GDM1 (cell line): ENCODE measurements at places on chromosomes 11 and 22.

DNA sequence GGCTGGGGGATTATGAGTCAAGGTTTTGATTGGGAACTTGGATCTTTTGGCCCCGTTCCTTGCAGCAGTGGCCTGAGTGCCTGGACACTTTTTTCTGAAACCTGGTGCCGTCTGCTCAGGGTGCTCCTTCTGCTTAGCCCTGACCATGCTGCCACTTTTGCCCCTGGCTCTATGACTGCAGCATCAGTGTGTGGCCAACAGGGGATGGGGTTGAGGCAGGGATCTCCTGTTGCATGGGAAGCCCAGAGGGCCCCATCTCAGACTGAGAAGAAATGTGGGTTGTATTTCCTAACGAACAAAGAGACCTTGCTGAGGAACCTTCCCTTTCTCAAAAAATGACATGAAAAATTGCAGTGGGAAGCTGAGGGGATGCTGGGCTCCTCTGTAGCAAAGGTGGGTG, 18.7 kb downstream of the POU2F3 start:
- no peak for DNase-seq

DNA sequence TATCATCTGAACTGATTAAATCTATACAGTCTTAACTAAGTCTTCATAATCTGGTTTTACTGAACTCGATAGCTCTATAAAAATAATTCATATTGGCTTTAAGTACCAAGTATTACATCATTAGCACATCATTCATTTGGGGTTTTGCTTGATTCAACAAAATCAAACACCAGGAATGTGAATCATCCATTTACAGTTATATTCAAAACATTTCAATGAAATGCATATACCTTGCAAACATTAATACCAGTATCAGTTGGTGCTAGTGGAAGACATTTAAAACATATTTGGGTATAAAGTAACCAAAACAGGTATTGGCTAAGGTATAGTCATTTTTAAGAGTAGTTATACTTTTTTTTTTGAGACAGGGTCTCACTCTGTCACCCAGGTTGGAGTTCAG, 12.2 kb upstream of the CCDC89 start:
- no peak for DNase-seq

GRCh38 chr11:24575392-24575791, 78.5 kb downstream of the LUZP2 start:
- DNase-seq, result no peak

GRCh38 chr11:122068141-122068540, 47.9 kb downstream of the BLID start:
- DNase-seq, result no peak

DNA sequence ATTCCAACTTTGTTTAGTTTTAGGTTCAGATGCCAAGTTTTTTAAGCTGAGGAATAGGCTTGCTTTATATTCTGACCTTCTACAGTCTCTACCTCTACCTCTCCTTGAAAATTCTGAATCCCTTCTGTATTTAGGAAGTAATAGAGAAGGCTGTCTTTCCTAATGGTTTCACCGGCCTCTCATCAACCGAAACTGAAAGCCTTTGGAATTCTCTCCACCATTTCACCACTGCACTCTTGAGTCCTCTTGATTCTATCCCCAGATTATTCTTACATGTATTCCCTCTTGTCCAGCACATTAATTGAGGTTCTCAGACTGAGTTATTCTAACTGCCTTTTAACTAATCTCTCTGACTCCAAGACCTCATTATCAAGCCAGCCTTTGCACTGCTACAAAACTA, 67.7 kb upstream of the PICALM start:
- DNase-seq, result no peak

GRCh38 chr11:76824980-76825725, 35.6 kb upstream of the ACER3 start:
- no peak for DNase-seq

GRCh38 chr11:26478710-26479109, 93.4 kb downstream of the MUC15 start:
- DNase-seq, result no peak

DNA sequence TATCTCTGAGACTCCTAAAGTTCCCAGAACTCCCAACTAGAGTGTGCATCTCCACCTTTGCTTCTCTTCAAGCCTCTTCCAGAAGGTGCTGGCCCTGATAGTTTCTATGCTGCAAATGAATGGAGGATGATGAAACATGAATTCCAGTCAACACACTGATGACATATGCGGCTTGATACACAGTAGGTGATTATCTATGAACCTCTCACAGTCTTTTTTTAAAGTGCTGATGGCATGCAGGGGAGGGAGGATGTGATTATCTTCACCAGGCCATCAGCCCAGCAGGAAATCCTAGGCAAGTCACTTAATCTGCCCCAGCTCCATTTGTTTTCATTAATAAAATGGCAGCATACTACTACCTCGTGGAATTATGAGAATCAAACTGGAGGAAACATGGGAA, 548.5 kb downstream of the SOX6 start:
- no peak for DNase-seq

- no peak for DNase-seq
Measured at GRCh38 chr11:102116453-102117205, 6.4 kb downstream of the YAP1 start.

GRCh38 chr11:11717064-11717725, 95.4 kb upstream of the GALNT18 start:
- no peak for DNase-seq

DNA sequence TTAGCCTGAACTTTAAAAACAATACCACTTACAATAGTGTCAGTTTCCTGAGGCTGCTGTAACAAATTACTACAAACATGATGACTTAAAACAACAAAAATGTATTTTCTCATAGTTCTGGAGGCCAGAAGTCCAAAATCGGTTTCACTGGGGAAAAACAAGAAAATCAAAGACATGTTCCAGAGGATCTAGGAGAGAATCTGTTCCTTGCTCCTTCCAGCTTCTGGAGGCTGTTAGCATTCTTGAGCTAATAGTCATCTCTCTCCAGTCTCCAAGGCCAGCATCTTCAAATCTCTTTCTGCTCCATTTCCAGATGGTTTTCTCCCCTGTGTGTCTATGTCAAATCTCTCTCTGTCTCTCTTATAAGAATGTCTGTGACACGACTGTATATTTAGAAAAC, 67.6 kb upstream of the TEAD1 start:
- DNase-seq, result no peak

DNA sequence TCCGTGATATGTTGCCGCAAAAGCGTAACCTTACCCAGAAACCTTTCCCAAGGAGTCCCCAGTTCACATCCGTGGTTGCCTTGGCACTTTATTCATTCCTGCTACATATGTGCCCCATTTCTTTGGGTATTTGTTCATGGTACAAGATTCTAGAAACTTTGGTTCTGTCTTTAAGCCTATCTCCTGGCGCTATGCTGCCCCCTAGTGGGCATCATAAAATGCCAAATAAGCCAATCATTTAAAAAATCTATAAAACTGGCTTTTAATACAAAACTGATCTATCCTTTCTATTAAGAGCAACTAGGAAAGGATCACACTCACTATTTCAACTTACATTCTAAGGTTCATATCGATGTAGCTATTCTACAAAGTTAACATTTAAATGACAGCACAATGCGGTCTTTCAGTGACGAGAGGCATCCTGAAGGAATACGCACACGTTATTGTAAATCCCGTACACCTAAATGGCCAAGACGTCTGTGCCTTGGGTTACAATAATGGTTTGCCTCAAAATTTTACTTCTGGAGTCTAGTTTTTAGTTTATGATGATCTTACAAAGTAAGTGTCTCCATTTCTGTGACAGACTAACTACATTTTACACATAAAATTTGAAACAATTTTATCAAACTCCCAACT, 16.2 kb downstream of the PIWIL3 start:
- peak; percentile 9 for DNase-seq

DNA sequence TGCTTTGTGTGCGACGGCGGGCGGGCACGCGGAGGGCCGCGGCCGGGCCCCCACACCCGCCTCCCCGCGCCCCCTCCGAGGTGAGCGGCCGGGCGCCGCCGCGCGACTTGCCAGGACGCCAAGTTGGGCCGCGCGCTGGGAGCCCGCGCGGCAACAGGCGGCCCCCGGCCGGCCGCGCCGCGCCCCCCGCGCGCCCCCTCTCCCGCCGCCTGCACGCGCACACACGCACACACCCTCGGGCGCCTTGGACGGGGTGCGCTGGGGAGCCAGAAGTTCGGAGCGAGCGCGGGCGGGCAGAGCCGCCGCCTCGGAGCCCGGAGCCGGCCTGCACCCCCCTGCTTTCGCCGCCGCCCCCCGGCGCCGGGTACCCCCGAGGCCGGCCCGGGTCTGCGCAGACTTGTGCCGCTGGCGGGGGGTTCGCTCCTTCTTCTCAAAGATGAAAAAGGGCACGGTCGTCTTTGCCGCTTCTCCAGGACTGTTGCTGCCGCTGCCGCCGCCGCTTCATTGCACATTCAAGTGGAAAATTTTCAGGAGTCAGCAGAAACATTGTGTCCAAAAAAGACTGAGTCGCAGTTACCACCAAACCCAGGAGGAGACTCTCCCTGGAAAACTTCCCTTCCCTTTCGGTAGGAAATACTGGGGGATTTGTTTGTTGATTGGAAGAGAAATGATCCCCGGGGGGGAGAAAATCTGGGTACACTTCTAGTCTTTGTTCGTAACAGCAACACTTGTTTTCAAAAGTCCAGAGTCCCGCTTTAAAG, 895 bp downstream of the TEAD1 start:
- DNase-seq, result no peak

DNA sequence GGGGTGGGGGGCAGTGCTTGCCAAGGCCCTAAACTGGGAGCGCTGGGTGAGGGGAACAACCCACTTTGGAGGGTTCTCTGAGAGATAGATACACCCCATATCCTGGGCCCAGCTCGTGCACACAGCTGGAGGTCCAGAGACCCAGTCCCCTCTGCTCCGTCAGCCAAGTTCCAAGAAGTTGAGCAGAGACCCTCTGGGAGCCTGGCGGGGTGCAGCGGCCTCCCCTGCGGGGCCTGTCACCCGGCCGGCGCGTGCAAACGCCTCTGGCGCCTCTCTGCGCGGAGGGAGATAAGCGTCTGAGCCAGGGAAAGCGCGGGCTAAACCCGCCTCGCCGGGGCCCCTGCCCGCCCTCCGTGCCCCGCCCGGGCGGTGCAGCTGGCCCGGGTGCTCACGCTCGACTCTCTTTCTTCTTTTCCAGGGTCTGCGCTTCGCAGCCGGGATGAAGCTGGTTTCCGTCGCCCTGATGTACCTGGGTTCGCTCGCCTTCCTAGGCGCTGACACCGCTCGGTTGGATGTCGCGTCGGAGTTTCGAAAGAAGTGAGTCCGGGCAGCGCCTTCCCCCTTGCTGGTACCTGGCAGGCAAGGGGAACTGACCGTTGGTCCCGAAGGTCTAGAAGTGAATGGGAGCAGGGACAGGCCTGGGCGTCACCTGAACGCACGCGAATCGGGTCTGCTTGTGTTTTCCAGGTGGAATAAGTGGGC, 540 bp downstream of the ADM start:
- no peak for DNase-seq

GRCh38 chr11:73234471-73235181, 16.5 kb downstream of the P2RY2 start:
- no peak for DNase-seq

DNA sequence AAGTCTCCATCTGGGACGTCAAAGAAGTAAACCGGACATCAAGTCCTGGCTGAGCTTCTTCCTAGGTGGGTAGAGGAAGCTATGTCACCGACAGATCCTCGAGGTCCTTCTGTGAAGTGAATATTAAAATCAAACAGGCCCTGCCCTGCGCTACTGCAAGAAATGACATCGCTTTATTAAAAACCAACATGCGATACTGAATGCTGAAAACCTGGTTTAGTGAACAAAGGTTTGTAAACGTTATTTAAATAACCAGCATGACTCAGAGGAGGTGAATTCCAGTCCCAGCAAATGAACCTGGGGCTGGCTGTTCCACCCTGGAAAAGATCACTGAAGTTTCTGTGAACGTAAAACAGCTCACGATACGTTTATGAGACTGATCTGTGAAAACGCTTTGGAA, 645 bp downstream of the RTCB start:
- no peak for DNase-seq

DNA sequence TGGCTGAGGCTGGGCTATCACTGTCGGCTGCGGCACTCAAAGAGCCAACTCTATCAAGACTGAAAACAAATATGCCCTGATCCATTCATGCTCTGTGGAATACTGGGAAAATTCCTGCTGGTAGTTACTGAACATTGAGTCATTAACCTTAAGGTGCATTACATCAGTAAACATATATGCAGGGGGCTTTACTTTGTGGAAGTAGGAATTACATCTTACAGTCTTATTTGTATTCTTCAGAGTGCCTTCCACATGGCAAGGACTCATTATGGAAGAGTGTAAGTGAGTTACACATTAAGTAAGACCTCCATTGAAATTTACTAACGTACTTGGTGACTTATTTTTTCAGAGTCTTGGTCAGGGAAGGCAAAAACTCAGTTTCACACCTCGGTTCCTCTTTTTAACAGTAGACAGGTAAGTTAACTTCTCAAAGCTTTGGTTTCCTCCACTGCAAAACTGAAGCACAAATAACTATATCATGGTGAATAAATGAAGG, 4.5 kb downstream of the OR5B21 start:
- DNase-seq, result no peak

DNA sequence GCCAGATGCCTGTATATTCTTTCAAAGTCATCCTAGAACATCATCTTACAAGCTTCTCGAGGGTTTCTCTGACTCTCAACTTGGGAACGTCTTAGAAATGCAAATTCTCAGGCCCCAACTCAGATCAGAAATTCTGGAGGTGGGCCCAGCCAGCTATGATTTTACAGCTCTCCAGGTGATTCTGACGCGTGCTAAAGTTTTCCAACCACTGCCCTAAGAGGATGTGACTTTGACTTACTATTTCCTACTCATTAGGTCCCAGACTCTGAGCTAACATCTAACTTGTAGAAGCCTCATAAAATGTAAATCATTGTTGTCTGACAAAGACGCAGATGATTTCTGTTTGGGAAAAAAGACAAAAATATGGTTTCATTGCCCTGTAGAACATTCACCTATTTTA, 61.1 kb downstream of the IRAG1 start:
- no peak for DNase-seq

DNA sequence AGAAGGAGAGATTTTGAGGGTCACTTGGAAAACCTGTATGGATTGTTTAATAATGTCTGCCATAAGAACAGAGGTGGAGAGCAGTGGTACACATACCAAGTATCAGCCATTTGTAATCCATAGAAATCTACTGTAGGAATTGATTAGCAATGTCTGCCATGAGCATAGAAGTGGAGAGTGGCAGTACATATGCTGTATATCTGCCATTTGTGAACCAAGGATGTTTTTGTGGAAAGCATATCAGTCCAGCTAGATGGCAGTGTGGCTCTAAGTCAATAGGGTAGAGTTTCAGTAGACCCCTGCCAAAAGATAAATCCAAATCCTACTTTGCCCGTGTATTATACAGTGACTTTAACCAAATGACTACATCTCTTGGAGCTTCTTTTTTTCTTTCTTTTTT, 82.9 kb upstream of the SEZ6L start:
- no peak for DNase-seq

GRCh38 chr11:102239911-102240310, 77.4 kb upstream of the BIRC3 start:
- no peak for DNase-seq
